A673 (cell line): ENCODE measurements at places on chromosomes 12 and 14. TPM values are rescaled to one million over a fixed set of nuclear protein-coding genes. Genes with fewer than 3 reads are reported as not detected.
A peak's percentile ranks its signal among the peaks of the same experiment; 100 is the strongest.

DNA sequence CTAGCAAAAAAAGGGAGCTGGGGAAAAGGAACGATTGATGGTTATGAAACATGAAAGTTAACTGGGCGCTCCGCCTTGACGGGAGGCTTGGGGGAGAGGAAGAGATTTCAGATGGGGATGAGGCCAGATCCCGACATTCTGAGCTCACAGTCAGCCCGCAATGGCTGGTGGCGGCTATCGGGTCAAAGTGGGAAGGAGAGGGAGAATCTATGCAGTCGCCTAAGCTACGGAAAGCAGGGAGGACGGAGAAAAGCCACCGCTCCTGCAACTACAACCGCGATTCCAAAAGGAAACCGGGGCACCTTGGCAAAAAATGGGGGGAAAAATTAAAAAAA, 502 bp downstream of the MPHOSPH9 start:
- peaks cover 35% of the 10 kb centered on the region for H3K4me1 ChIP-seq
- H3K36me3 ChIP-seq = peaks cover 6% of the 10 kb centered on the region
- no peak for DNase-seq
- H3K4me3 ChIP-seq = peak overlapping the region; percentile 86
- H3K27me3 ChIP-seq = no peaks in the 10 kb centered on the region
- peak overlapping the region; percentile 88 for H3K27ac ChIP-seq

DNA sequence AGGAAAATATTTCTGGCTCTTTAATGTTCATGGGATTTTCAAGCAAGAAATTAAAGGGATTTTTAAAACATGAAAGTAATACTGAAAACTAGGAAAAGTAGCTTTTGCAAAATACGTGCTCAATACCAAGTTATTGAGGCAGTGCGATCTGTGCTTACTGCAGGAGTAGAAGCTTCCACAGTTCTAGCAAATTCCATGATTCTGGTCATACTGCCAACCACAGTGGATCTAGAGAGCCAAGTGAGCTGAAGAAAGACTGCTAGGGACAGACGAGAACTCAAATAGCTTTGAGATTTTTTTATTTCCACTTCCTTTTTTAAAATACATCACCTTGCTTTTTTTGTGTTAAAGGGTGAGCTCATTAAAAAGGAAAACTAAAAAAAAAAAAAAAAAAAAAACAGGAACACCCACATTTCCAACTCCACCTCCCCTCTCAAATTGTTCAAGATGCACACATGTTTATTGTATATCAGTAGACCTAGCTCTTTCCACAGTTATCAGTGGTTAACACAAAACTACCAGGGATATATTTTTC, 26.2 kb downstream of the EGLN3 start:
- no peaks in the 10 kb centered on the region for H3K27me3 ChIP-seq
- H3K36me3 ChIP-seq = no peaks in the 10 kb centered on the region
- H3K27ac ChIP-seq = no peak overlapping the region
- H3K4me3 ChIP-seq = no peak overlapping the region
- peaks cover 20% of the 10 kb centered on the region for H3K4me1 ChIP-seq
- no peak for DNase-seq

DNA sequence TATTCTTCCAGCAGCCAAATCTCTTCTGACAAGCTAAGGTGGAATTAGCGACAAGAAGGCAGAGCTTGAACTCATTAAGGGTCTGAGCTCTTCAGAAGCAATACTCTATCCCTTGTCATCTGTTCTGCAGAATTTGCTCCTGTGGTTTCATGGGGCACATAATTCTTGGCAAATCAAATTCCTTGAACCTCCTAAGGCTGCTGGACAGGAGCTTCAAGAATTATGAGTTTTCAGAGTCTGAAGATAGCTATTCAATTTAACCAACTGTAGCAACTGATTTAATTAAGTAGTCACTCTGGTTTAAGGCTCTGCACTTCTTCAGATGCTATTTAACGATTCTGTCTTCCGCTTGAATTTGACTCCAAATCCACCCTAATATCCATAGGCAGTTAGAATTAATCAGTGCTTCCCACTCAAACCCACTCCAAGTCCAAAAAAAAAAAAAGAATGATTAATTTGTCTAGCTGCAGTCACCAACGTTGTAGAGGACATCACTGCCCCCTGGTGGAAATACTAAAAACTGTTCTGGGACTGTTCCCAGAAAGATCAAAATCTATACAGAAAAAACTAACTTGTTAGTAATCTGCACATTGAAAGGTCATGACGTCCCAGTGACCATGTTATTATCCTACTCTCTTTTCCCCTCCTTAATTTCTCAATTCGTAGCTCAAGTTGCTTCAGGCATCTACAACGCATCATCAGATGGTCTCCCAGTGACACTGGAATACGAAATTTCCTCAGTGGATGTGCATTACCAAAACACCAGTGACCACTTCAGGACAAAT, 169.9 kb downstream of the KIF21A start:
- no peaks in the 10 kb centered on the region for H3K27me3 ChIP-seq
- peaks cover 25% of the 10 kb centered on the region for H3K4me1 ChIP-seq
- H3K27ac ChIP-seq = no peak overlapping the region
- H3K4me3 ChIP-seq = no peak overlapping the region

- no peak for DNase-seq
- peaks cover 11% of the 10 kb centered on the region for H3K4me1 ChIP-seq
- H3K4me3 ChIP-seq = no peak overlapping the region
- no peaks in the 10 kb centered on the region for H3K36me3 ChIP-seq
- H3K27me3 ChIP-seq = peaks cover 20% of the 10 kb centered on the region
Measured at GRCh38 chr12:52255926-52256583, 18.4 kb upstream of the KRT86 start.

- no peaks in the 10 kb centered on the region for H3K27me3 ChIP-seq
- no peak overlapping the region for H3K27ac ChIP-seq
- H3K4me1 ChIP-seq = peaks cover 4% of the 10 kb centered on the region
- DNase-seq = no peak
- H3K36me3 ChIP-seq = no peaks in the 10 kb centered on the region
Measured at GRCh38 chr12:62977883-62978282, 42.9 kb upstream of the PPM1H start.

DNA sequence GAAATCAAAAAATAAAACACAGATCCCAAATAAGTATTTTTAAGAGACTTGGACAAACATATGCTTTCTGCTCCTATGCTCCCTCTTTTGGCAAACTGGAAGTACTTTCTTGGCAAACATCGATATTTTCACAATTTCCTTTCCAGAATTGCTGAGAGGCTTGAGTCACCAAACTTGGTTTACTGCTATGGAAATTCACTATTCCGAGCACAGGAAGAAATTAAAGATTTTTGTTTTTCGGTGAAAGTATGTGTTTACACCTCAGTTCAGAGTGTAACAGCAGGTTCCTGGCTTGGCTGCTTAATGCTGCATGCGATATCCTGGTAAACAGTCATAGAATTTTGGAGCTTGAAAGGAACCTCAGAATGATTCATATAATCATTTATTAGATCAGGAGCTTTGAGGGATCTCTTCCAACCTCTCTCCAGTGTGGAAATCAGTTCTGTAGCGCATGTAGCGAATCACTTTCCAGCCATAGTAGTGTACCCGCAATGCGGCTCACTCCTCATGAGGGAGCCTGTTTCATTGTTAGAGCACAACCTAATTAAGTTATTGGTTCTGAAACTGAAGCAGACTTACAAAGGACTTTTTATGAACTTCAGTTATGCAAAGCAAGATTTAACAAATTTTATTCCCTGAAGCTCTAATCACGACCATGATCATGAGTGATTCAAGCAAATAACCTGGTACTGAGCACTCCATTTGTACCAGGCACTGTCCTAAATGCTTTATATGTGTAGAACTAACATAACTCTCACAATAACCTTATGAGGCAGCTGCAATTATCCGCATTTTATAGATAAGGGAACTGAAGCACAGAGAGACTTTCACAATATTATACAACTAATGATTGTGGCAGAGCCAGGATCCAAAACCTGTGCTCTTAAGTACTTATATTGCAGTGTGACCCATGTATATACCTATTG, 56.4 kb upstream of the ATP2A2 start:
- H3K36me3 ChIP-seq = no peaks in the 10 kb centered on the region
- H3K4me3 ChIP-seq = peak overlapping the region; percentile 13
- DNase-seq = peak; percentile 81
- H3K4me1 ChIP-seq = peaks cover 31% of the 10 kb centered on the region
- peak overlapping the region; percentile 62 for H3K27ac ChIP-seq
- H3K27me3 ChIP-seq = no peaks in the 10 kb centered on the region

DNA sequence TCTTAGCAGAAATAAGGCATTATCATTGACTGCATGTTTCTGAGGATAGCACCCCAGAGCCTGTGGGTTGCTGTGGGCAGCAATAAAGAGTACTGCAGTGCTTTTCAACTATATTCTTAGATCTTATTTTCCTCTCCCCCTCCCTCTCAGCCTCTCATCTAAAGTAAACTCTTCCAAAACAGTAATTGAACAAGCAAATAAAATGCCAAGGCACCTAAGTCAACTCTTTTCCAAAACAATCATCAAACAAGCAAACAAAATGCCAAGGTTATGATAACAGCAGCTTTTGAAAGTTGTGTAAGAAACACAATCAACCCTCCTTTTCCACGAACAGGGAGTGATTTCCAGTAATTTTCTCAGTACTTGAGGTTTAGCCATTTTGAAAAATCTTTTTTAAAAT, 1542.6 kb downstream of the AACS start:
- H3K4me3 ChIP-seq = no peak overlapping the region
- no peak for DNase-seq
- H3K4me1 ChIP-seq = no peaks in the 10 kb centered on the region
- H3K27ac ChIP-seq = no peak overlapping the region
- no peaks in the 10 kb centered on the region for H3K27me3 ChIP-seq
- H3K36me3 ChIP-seq = no peaks in the 10 kb centered on the region

Gene SYNDIG1L
- not detected in 2 replicates for total RNA-seq

Gene SRRM4
- not detected in 2 replicates for total RNA-seq

Gene KRT74
- not detected in 2 replicates for total RNA-seq

Gene GLIPR1L1
- total RNA-seq = not detected in 2 replicates

Gene ACACB
- 8.2 and 10.1 TPM in 2 replicates for total RNA-seq
